ENCODE measurements at places on chromosomes 16 and 17.

DNA sequence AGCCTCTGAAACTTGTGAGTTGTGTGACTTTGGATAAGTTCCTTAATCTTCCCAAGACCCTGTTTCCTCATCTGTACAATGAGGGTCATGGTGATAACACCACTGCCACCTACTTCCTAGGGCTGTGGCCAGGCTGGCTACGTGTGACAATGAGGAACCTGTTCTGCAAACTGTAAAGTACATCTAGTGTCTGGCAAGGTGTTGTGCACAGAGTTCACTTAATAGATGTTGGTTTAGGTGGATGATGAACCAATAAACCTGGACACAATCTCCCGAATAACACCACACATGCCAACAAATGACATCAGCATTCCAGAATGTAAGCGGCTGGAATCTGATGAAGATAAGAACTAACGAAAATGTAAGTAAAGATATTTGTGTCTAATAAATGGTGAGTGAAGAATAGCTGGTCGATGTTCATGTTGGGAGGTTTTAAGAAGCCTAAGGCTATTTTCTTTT, 82.3 kb downstream of the MARCHF10 start:
- DNase-seq = no peak

DNA sequence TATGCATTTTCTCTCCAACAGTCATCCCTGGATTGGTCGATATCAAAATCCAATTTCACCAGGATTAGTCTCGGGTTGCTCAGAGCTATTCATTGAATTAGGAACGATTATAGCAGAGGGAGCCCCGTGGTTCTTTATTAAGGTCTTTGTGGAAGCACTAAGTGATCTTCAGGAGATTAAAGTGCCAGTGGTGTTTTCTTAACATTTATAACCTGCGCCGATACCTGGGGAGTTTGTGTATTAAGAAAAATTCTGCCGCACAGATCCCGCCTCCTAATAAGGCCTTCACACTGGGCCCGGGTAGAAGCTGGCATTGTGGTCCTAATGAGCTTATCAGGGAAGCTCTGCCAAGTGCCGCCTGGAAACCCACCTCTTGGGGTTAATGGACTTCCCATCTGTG, 238.7 kb downstream of the RBFOX1 start:
- DNase-seq = no peak

GRCh38 chr17:82667668-82668000, 19.4 kb upstream of the WDR45B start:
- DNase-seq = no peak

DNA sequence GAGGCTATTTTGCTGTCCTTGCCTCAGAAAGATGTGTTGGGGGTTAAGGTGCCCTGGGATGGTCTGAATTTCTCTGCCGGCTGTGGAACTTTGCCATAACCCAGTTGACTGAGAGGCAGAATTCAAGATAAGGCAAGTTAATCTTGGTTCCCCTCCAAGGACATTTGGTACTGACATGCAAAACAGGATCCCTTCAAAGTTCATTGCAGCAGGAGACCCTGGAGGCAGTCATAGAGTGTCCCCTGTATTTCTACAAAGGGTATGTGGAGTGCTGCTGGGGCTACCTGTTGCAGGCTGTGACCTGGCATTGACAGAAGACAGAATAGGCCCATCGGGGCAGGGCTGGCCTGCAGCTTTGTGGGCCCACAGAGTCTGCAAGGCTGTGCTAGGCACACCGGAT, 135.6 kb upstream of the IRX3 start:
- no peak for DNase-seq

- DNase-seq = no peak
Observed at GRCh38 chr17:41393294-41393693, 4.1 kb downstream of the KRT31 start.

GRCh38 chr17:19486351-19487023, 47.2 kb upstream of the SLC47A1 start:
- DNase-seq = no peak
